ENCODE measurements at places on chromosomes 3 and 15.

GRCh38 chr15:33934396-33934795 is 33.9 kb upstream of the CHRM5 start:
- no peak for DNase-seq

- no peak for DNase-seq
Measured at GRCh38 chr15:64050281-64051092, 4.2 kb upstream of the DAPK2 start.

DNA sequence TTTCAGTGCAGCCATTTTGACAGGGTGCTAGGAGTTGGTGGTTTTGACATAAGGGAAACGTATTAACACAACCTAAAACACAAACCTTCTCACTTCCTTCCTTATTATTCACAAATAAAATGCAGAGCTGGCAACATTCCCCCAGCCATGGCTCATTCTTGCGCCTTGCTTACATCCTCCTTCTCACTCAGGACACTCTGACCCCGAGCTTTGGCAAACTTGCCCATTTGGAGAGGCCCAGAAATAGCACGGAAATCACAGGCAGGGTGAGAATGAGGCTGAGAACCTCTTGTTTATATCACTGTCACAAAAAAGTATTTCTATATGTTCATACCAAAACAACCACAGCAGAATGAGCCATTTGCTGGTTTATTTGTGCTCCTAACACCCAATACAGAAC is 244.3 kb downstream of the NTRK3 start:
- no peak for DNase-seq

- DNase-seq = no peak
Measured at GRCh38 chr3:64355401-64355807, 130.1 kb upstream of the PRICKLE2 start.

GRCh38 chr15:63156755-63157117 is 541 bp downstream of the RPS27L start:
- DNase-seq = peak; percentile 74

GRCh38 chr15:59247364-59247763 is 40.7 kb downstream of the LDHAL6B start:
- peak; percentile 81 for DNase-seq

Measured in adipocyte (in vitro differentiated cells).